Progenitor cell of endocrine pancreas (in vitro differentiated cells): ENCODE measurements at places on chromosomes 1 and 21. TPM values are rescaled to one million over a fixed set of nuclear protein-coding genes. Genes with fewer than 3 reads are reported as not detected.
A peak's percentile ranks its signal among the peaks of the same experiment; 100 is the strongest.

Gene LEMD1
- total RNA-seq = 13.9 and 15.2 TPM in 2 replicates

GRCh38 chr1:45687754-45688740, at the start of gene TMEM69:
TSS of gene TMEM69 (plus strand) at chr1:45688181. CDS start at chr1:45691069, 2,888 bp downstream.
- DNase-seq = peak; percentile 30
- peak within 1 kb of the TSS; percentile 100 for H3K27ac ChIP-seq
- H3K4me3 ChIP-seq = peak within 1 kb of the TSS; percentile 99
- H3K36me3 ChIP-seq = peaks cover 4% of the 10 kb centered on the region
- no peaks in the 10 kb centered on the region for H3K27me3 ChIP-seq
- peaks cover 18% of the 10 kb centered on the region for H3K4me1 ChIP-seq

Gene TMEM61
- total RNA-seq = 0.53 and 1.3 TPM in 2 replicates

Gene RIMS3
- 7.0 and 7.2 TPM in 2 replicates for total RNA-seq

DNA sequence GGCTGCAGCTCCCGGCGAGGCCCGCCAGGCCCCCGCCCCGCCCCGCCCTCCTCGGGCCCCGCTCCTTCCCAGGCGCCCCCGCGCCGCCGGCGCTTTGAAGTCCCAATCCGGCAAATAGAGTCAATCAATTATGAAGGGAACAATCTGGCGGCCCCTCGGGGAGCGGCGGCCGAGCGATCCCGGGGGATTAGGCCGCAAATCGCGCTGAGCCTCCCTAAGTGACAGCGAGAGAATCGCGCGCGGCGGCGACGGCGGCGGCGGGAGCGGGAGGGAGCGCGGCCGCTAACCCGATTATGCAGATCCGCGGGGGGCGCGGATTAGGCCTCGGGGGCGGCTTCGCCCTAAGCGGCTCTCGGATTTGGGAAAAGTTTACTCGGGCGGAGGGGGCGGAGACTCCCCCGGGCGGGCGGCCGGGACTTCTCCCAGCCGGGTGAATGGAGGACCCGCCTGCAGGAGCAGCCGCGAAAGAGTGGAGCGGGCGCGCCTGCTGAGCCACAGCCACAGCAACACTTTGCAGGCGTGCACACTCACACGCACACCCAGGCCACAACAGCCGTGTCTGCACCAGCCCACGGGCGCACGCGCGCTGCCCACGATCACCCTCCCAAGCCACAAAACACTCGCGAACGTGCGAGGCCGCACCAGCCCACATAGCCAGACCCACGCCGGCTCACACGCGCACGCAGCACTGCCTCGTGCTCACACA, 23.0 kb upstream of the DMBX1 start:
- peaks cover 91% of the 10 kb centered on the region for H3K27me3 ChIP-seq
- DNase-seq = no peak
- peak overlapping the region; percentile 67 for H3K4me3 ChIP-seq
- H3K4me1 ChIP-seq = peaks cover 13% of the 10 kb centered on the region
- no peaks in the 10 kb centered on the region for H3K36me3 ChIP-seq

Gene AGBL4
- total RNA-seq = 2.5 and 3.1 TPM in 2 replicates

Gene SELENON
- total RNA-seq = 79.8 and 87.1 TPM in 2 replicates

DNA sequence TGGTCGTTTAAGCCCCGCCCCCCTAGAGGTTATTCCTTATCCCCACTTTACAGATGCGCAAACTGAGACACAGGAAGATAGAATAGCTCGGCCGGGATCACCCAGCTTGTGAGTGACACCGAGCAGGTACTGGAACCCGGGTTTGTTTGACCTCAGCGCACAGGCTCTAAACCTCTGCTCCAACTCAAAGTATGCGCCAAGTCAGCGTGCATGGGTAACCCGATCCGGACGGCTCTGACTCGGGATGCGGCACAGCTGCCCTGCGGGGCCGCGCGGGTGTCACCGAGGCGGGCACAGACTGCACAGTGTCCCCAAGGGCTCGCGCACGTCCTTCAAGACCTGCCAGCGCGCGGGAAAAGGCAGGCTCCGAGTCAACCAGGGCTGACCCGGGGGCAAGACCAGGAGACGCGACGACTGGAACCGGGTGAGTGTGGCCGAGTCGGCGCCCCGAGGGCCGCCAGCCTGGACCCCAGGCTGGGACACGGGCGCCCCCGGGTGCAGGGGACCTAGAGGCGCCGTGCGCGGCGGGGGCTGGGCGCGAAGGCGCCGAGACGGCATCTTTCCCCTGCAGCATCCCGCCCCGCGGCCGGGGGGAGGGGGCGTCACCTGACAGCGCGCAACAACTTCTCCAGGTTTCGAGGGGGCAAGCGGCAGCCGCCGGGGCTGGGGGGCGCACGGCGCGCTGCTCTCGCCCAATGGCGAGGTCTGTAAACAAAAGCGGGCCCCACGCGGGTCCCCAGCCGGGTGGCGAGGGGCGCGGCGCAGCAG, 101.9 kb upstream of the SOD1 start:
- H3K4me3 ChIP-seq = peak overlapping the region; percentile 81
- H3K4me1 ChIP-seq = peaks cover 40% of the 10 kb centered on the region
- peaks cover 5% of the 10 kb centered on the region for H3K27me3 ChIP-seq
- DNase-seq = peak; percentile 27
- no peak overlapping the region for H3K27ac ChIP-seq

GRCh38 chr1:47030170-47030805, 6.8 kb downstream of the CYP4X1 start:
- H3K4me3 ChIP-seq = no peak overlapping the region
- H3K4me1 ChIP-seq = peaks cover 2% of the 10 kb centered on the region
- peaks cover 15% of the 10 kb centered on the region for H3K27me3 ChIP-seq
- no peak for DNase-seq

GRCh38 chr1:49013079-49013478, 236.4 kb upstream of the BEND5 start:
- DNase-seq = no peak
- H3K36me3 ChIP-seq = no peaks in the 10 kb centered on the region
- H3K4me3 ChIP-seq = no peak overlapping the region
- no peaks in the 10 kb centered on the region for H3K4me1 ChIP-seq

Gene PLCH2
- 0.13 TPM in 1 of 2 replicates, not detected in the other for total RNA-seq

DNA sequence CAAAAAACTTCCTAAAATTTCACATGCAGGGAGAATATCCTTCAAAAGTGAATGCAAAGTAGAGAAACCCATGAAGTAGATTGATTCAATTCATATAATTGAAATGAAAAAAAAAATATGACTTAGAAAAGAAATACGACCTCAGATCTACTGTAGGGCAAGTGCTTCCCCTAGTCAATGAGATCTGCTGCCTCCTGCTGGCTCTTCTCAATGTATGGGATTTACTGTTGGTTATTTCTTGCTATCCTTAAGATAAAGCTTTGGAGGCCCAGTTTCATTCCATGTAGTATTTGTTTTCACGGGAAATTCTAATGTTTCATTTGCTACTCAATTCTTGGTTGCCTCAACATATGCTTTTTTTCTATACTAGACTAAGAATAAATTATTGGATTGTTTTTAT, 46.2 kb downstream of the ZNF648 start:
- H3K4me3 ChIP-seq = no peak overlapping the region
- H3K36me3 ChIP-seq = peaks cover 2% of the 10 kb centered on the region
- no peaks in the 10 kb centered on the region for H3K27me3 ChIP-seq
- DNase-seq = no peak
- H3K4me1 ChIP-seq = no peaks in the 10 kb centered on the region

Gene CCDC27
- total RNA-seq = not detected in 2 replicates

DNA sequence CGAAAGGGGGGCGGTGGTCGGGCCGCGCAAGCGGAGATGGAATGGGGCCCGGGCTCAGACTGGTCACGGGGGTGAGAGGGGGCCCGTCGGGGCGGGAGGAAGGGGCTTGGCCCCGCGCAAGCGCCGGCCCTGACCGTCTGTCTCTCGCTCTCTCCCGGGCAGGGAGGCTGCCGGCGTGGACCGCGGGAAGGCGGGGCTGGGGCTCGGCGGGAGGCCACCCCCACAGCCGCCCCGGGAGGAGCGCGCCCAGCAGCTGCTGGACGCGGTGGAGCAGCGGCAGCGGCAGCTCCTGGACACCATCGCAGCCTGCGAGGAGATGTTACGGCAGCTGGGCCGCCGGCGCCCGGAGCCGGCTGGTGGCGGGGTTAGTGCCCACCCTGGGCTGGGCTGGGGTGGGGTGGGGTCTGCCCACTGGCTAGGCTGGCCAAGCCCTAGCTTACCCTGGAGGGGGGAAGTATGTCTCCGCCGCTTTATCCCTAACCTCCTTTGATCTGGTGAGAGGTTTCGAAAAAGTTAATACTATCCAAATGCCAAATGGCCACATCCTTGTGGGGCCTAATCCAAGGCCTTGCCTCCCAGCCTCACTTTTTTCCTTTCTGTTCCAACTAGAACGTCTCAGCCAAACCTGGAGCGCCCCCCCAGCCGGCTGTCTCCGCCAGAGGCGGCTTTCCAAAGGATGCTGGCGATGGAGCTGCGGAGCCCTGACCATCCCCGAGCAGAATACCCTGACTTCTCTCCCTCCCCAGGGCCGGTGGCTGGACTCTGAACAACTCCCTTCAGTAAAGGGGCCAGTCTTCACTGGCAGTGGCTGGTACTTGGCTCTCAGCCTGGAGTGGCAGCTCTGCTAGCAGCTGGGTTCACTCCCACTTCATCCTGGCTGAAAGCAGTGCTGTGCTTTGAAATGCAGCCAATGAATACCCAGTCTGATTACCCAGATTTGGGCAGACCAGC, 636 bp upstream of the YRDC start:
- H3K36me3 ChIP-seq = peaks cover 6% of the 10 kb centered on the region
- peak overlapping the region; percentile 89 for H3K4me3 ChIP-seq
- H3K27me3 ChIP-seq = no peaks in the 10 kb centered on the region
- H3K4me1 ChIP-seq = peaks cover 7% of the 10 kb centered on the region
- DNase-seq = peak; percentile 62

DNA sequence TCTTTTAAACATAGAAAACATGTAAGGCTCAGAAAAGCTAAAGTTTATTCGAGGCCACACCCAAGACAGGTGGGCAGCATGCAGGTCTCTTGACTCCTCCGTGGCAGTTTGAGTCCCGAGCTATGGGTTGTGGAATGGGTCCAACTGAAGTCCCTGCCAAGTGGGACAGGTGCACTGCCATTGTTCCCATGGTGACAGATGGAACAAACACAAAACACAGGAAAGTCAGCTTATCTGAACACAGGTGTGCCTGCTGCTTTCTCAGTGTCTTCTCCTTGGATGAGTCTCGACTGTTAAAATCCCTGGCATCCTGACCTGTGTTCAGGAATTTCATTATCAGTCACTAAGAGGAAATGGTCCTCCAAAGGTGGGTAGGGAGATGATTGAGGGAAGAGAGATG, 99.0 kb upstream of the RAB4A start:
- no peak overlapping the region for H3K4me3 ChIP-seq
- H3K27ac ChIP-seq = no peak overlapping the region
- H3K27me3 ChIP-seq = peaks cover 13% of the 10 kb centered on the region
- H3K36me3 ChIP-seq = no peaks in the 10 kb centered on the region
- no peak for DNase-seq

DNA sequence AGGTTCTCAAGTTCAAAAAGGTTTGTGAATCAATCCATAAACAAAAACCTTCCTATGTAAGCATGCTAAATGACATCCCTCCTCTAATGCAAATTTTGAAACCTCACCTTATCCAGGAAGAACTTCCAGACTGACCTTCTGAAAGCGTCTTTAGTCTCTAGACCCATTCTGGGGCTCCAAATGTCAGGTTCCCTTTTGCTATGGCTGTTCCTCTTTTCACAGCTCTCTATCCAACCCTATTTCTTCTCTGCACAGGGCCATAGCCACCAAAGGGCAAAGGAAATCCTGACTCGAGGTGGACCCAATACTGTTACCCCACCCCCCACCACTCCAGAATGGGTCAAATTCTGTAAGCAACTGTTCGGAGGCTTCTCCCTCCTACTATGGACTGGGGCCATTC, 3.4 kb downstream of the ATP1A4 start:
- H3K4me3 ChIP-seq = no peak overlapping the region
- H3K27me3 ChIP-seq = no peaks in the 10 kb centered on the region
- H3K27ac ChIP-seq = no peak overlapping the region
- no peaks in the 10 kb centered on the region for H3K36me3 ChIP-seq
- no peaks in the 10 kb centered on the region for H3K4me1 ChIP-seq
- no peak for DNase-seq

GRCh38 chr1:160795951-160796383, at the start of gene LY9:
TSS of gene LY9 (plus strand) at chr1:160796174. CDS start at chr1:160796188, 14 bp downstream.
- H3K36me3 ChIP-seq = no peaks in the 10 kb centered on the region
- no peak within 1 kb of the TSS for H3K27ac ChIP-seq
- no peak within 1 kb of the TSS for H3K4me3 ChIP-seq
- no peaks in the 10 kb centered on the region for H3K4me1 ChIP-seq
- no peaks in the 10 kb centered on the region for H3K27me3 ChIP-seq
- no peak for DNase-seq

DNA sequence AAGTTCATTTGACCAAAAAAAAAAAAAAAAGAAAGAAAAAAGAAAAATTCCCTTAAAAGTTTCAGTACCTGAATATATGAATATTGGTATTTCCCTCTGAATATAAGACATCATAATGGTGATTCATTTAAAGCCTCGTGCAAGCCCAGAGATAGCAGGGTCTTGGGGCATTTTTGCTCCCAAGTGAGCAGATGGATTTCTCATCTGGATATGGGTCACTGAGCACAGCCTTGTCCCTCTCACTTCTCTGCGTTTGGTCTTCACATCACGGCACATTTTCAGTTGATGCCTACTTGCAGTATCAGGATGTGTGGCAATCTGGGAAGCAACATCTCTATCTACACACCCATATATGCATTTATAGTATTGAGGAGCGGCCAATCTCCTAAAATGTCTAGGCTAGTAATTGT, 12.7 kb downstream of the CD58 start:
- no peaks in the 10 kb centered on the region for H3K4me1 ChIP-seq
- H3K4me3 ChIP-seq = no peak overlapping the region
- peaks cover 1% of the 10 kb centered on the region for H3K36me3 ChIP-seq
- no peaks in the 10 kb centered on the region for H3K27me3 ChIP-seq
- no peak for DNase-seq

- H3K27ac ChIP-seq = peak overlapping the region; percentile 43
- no peaks in the 10 kb centered on the region for H3K36me3 ChIP-seq
- H3K4me3 ChIP-seq = no peak overlapping the region
- no peaks in the 10 kb centered on the region for H3K4me1 ChIP-seq
- no peak for DNase-seq
These were observed 24.2 kb downstream of the ATP5PF start for GRCh38 chr21:25710550-25710949.

GRCh38 chr1:117416546-117417125, 49.4 kb downstream of the MAN1A2 start:
- peaks cover 13% of the 10 kb centered on the region for H3K4me1 ChIP-seq
- peaks cover 19% of the 10 kb centered on the region for H3K36me3 ChIP-seq
- no peaks in the 10 kb centered on the region for H3K27me3 ChIP-seq

- H3K4me1 ChIP-seq = no peaks in the 10 kb centered on the region
- no peaks in the 10 kb centered on the region for H3K27me3 ChIP-seq
- H3K27ac ChIP-seq = no peak overlapping the region
- no peaks in the 10 kb centered on the region for H3K36me3 ChIP-seq
These were observed 151.3 kb upstream of the NEGR1 start for GRCh38 chr1:72433591-72433990.

DNA sequence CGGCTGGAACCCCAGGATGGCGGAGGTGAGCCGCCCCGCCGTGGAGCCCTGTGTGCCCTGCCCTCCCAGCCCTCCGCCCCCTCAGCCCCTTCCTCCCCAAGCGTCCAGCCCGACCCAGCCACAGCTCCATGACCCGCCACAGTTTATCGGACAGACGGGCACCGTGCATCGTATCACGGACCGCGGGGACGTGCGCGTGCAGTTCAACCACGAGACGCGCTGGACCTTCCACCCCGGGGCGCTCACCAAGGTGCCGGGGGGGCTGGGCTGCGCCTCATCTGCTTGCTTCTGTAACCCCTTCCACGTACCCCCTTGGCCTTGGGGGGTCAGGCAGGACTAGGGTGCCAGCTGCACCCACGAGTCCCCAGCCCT, 6.6 kb upstream of the MMP23B start:
- no peak for DNase-seq
- no peaks in the 10 kb centered on the region for H3K4me1 ChIP-seq

Gene RGS1
- 0.26 and 0.42 TPM in 2 replicates for total RNA-seq

- DNase-seq = no peak
- no peak overlapping the region for H3K27ac ChIP-seq
- H3K4me3 ChIP-seq = no peak overlapping the region
These were observed 76.4 kb upstream of the LYST start for GRCh38 chr1:235942979-235943575.
